ENCODE measurements at places on chromosomes 4 and X. TPM values are rescaled to one million over a fixed set of nuclear protein-coding genes. Genes with fewer than 3 reads are reported as not detected.

The SAGE1 gene
- not detected for total RNA-seq

The NOA1 gene
- total RNA-seq, result 7.0 TPM

The HERC3 gene
- total RNA-seq, result 2.3 TPM

The S100P gene
- total RNA-seq, result not detected

The HELT gene
- total RNA-seq, result not detected

The CXCL8 gene
- total RNA-seq, result 198 TPM

All from Daoy (cell line).